Stimulated activated CD8-positive, alpha-beta memory T cell treated with anti-CD3 and anti-CD28 coated beads, Interleukin-4, amount 100 ng/mL, for 1 hour (primary cell): ENCODE measurements at places on chromosomes 13 and 19.

DNA sequence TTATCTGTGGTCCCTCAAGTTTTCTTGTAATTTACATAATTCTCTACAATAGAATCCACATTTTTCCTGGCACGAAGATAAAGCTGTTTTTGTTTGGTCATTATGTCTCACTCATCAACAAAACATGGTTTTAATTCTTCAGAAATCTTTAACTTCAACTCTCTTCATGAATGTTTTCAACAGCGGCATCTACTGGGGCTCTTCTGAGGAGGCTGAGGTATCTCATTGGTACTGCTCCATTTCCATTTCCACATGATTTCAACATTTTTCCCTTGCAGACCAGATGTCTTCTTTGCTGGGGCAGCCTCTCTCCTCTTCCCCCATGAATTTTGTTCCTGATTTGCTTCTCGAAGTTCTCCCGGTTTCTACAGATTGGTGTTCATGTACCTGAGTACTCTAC, 5.8 kb upstream of the KBTBD7 start:
- DNase-seq: no peak

GRCh38 chr19:22609630-22610029, 24.5 kb upstream of the ZNF492 start:
- no peak for DNase-seq

- DNase-seq: no peak
Observed at GRCh38 chr13:77239312-77239711, 87.6 kb downstream of the MYCBP2 start.

GRCh38 chr19:6480848-6481415, 655 bp downstream of the DENND1C start:
- DNase-seq: no peak

GRCh38 chr19:45878043-45878794, 7.7 kb downstream of the IRF2BP1 start:
- no peak for DNase-seq

DNA sequence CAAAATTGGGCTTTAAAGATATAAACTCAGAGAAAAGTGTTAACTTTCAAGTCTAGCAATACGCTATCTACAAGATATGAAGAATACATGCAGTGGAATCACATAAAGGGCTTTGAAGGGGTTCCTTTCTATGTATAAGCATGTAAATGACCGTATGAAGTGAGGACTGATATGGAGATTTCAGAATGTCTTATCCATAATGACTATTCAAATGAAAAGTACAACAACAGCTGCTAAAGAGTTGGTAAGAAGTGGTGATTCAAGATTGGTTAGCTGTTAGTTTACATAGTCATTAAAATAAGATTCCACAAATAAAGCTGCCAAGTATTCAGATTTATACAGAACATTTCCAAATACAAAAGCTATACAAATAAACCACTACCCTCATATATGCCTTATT, 153.4 kb upstream of the STARD13 start:
- DNase-seq: no peak

- no peak for DNase-seq
Observed at GRCh38 chr13:51715613-51716012, 88.3 kb downstream of the DHRS12 start.

DNA sequence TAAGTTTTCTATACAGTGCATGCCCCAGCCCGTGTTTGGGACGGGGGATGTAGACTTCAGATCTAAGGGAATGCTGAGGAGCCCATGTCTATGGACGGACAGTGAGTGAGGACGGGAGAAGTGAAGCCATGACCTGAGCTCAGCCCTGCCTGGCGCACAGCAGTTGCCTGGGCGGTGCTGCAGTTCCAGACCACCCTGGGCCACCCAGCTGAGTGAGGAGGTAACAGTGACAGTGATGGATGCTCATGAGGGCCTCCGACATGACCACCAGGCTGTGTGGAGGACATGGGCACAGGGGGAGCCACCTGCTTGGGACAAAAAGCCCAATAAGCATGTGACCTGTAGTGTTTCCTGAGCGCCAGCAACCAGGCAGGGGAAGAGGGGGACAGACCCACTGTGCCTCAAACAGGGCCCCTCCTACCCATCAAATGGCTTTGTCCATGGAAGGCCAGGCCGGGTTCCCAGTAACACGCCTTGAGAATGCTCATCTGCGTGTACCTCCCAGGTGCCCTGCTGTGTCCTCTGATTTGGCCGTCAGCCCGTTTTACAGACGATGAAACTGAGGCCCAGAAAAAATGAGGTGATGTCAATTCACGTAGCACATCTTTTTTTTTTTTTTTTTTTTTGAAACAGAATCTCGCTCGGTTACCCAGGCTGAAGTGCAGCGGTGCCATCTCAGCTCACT, 22.6 kb downstream of the NOSIP start:
- DNase-seq: no peak

GRCh38 chr19:47133021-47133471, 2.4 kb downstream of the SAE1 start:
- no peak for DNase-seq

DNA sequence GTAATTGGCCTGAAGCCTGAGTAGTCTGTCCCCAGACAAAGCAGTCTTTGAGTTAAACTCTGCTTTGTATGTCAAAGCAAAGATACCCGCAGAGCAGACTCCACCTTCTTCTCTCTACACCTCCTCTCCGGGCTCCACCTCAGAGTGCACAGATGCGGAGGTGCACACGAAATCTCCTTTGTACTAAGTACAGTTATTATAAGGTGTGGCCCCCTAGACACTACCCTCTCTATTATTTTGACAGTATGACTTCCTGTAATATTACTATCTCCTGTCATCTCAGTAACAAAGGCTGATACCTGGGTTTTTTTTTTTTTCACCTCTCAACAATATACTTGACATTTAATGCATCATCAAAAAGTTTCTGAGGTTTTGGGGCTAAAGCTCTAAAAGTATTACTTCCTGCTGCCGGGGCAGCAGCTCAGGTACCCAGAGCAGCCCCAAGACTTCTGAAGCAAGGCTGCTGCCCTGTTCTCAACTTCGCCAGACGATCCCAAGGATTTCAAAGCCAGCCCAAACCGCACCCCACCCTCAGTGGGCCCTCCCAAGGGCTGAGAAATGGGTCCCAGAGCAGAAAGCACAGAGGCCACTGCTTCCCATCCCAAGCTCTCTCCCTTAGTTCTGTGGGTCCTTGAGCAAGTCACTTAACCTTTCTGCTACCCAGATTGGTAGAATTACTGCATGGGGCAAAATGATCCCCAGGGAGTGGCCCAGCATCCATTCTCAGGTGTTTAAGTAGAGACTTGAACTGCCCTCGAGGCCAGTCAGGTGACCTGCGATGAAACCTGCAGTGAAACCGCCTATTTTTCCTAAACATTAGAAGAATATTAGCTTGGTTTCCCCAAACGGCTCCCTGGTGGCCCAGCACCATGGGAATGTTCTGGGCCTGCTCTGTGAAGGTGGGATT, 180.6 kb downstream of the FOXO1 start:
- peak; percentile 23 for DNase-seq

GRCh38 chr19:44401139-44402115, at the start of gene ZNF285:
TSS of gene ZNF285 (minus strand) at chr19:44401608. CDS start at chr19:44397213, 4,395 bp downstream.
- peak; percentile 57 for DNase-seq

DNA sequence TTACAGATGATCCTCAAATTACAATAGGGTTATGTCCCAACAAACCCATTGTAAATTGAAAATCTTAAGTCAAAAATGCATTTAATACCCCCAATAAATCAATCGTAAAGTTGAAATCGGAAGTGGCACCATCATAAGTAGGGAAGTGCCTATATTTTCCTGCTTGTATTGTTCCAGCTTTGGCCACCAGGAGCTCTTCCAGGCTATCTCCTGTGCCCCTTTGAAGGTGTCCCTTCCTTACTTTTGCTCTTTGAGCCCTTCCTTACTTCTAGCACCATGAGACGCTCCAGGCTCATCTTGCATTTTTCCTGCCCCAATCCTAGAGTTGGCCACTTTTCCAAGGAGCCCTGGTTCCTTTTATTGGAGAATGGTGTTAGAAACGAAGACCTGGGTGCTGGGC, 163.0 kb upstream of the TSC22D1 start:
- DNase-seq: no peak

DNA sequence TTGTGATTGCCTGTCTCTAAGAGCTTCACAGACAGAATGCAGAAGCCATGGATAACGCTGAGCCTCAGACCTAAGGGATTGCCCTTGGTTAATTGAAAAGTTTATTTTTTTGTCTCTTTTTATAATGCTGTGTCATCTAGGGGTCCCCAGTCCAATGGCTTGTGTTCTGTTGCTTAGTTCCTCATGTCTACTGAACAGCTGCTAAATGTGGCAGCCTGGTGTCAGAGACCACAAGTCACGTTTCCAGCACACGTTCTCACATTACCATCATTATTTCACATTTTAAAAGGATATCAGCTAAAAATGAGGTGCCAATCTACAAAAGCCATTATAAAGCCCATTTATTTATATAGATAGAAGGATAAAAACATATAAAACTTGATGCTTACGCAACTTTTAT, 1362.0 kb downstream of the PCDH9 start:
- DNase-seq: no peak

GRCh38 chr13:104773775-104774174, 1707.6 kb upstream of the SLC10A2 start:
- no peak for DNase-seq

- no peak for DNase-seq
Observed at GRCh38 chr19:47190167-47190727, 40.8 kb downstream of the BBC3 start.

- DNase-seq: no peak
Observed at GRCh38 chr13:112720251-112720650, 30.4 kb downstream of the ATP11A start.

- no peak for DNase-seq
Observed at GRCh38 chr13:20798027-20798426, 24.3 kb upstream of the EEF1AKMT1 start.

GRCh38 chr13:60562096-60562780, 165.2 kb downstream of the TDRD3 start:
- DNase-seq: no peak

DNA sequence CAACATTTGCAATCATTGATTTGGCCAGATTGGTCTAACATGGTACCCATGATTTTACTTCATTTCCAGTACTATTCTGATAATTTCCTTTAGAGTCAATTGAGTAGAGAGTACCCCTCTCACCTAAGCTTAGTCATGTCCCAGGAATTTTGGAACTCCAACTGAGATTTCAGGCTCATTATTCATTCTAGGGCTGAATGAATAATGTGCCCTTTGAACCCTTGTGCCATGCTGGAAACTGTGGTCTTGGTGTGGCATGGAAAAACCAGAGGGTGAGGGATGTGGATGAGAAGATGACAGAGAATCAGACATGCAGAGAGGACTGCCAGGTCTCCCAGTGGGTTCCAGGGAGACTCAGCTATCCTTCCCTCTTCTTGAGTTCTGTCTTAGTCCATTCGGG, 30.2 kb downstream of the ITM2B start:
- DNase-seq: no peak

GRCh38 chr13:25167382-25168174, 4.5 kb downstream of the AMER2 start:
- no peak for DNase-seq

GRCh38 chr13:110304256-110304655, 2.7 kb downstream of the COL4A1 start:
- DNase-seq: no peak

GRCh38 chr13:44359983-44360375, 13.6 kb upstream of the SERP2 start:
- DNase-seq: no peak

GRCh38 chr19:1745589-1746031, 7.7 kb upstream of the ONECUT3 start:
- no peak for DNase-seq

DNA sequence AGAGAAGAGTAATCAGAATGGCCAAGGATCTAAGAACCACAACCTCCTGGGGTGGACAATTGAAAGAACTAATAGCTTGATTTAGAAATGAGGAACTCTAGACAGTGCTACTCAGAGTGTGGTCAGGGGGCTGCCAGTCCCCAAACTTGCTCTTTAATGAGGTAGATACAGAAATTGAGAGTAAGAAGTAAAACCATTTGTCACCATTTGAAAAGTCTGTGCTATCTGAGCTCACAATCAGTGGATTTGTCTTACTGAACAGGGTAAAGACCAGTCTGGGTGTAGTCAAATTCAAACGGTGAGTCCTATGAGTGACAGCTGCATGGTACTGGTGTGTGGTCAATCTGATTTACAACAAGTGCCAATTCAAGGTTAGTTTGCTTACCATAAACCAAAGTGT, 118.9 kb downstream of the KL start:
- DNase-seq: no peak

DNA sequence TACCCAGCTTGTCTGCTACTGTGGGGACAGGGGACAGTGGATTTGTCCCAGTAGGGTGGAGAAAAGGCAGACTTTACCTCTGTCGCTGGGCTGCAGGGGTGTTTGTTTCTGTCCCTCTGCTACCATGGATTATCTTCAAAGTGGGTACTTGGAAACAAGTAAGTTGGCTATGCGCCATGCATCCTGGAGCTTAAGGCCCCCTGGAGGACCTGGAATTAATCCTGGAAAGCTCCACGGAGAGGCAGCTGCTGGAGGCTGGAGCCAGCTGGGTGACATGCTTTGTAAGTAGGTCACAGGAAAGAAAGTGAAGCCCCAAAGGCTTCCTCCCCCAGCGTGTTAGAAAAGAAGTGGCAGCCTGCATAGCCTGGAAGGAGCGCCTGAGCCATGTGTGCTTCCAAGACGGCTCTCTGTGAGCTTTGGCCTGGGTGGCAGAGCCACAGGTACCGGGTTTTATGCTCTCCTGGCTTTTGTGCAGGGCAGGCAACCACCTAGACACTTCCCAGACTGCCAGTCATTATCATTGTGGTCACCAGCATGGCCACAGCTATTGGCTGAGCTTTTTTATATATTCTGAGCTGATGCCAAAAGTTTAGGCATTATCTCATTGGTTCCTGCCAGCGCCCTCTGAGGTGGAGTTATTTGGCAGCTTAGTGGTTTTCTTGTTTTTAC, 9.5 kb downstream of the B3GLCT start:
- DNase-seq: no peak

- DNase-seq: peak; percentile 28
Observed at GRCh38 chr19:32675720-32676185, at the start of gene RGS9BP. TSS of gene RGS9BP (plus strand) at chr19:32675848. CDS start at chr19:32676264, 416 bp downstream.

- DNase-seq: no peak
Observed at GRCh38 chr19:16402041-16402440, 69.7 kb downstream of the EPS15L1 start.

DNA sequence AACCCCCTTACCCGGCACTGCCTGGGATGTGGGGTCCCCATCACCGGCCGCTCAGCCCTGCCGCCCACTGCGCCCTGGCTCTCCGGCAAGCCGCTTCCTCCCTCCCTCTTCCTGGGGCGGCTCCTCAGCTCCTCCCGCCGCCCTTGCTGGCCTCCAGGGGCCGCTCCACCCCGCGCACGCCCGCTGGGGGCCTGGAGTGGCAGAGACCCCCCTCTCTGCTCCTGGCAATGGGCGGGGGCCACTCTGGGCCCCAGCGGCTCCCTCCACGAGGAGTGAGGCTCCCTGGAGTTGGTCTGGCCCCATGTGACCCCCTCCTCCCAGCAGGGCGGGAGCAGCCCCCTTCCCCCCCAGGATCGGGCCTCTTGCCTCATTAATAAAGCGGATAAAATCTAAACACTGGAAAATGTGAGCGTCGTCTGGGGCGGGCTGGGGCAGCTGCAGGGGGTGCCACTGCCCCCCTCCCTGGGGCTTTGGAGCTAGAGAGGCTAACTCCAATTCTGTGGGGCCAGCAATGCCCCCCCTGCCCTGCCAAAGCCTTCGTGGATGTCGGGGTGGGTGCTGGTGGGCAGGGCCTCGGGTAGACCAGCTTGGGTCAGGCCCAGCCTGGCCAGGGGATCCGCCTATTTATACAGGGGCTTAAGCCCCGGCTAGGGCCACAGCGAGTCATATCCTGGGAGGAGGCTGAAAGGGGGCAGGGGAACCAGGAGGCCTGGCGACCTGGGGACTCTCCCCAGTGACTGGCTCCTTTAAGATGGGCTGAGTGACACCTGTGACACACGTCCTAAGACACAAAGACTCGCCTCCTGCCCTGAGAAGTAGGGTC, at the start of gene PTGER1:
PTGER1 (minus strand) TSS at position 104 of the 823 bp plus-strand sequence. CDS start 1,034 bp downstream, outside the sequence.
- no peak for DNase-seq

- DNase-seq: no peak
Observed at GRCh38 chr13:50867637-50867945, 24.1 kb upstream of the DLEU7 start.
